ENCODE measurements at places on chromosomes 11 and 22.
A peak's percentile ranks its signal among the peaks of the same experiment; 100 is the strongest.

DNA sequence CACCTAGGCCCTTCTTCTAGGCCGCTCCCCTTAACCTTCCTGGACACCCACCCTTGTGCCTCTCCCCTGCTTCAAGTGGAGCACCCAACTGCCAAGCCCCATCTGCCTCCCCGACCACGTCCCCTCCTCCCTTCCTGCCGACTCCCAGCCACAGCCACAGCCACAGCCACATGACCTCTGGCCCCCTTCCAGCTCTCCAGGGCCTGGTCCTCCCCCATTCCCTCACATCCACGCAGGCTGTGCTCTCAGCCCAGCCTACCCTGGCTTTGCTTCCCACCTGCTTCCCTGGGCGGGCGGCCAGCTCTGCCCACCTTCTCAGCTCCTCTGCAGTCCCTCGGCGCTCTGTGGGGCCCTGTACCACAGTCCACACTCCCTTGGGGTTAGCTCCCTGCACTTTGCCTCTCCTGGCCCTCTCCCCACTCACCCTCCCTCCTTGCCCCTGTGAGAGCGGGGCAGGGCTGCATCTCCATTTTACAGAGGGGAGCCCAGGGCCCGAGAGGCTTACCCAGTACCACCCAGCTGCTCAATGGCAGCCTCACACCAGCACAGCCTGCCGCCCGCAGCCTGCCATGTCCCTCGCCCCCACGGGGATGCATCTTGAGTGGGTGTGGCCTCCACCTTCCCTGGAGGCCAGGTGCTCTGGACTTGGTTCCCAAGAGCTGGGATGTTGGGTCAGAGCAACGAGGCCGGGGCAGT is 20.3 kb downstream of the PARVG start:
- peak; percentile 57 for DNase-seq

DNA sequence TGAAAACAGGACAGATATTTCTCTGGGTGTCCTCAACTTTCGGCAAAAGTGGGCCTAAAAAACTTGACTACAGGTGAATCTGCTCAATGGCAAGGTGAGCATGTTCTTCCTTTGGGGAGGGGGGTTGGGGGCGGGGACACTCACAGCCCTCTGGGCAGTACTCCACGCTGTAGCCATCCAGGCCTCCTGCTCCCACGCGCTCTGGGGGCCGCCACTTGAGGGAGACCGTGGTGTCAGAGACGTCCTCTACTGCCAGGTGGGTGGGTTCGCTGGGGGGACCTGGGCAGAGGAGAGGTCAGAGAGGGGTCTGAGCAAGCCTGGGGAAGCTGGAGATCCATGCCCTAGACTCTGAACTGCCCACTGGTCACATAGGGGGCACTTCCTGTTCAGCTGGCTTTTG is 16.8 kb downstream of the MYBPC3 start:
- DNase-seq: no peak

- no peak for DNase-seq
Measured at GRCh38 chr11:22787055-22787454, 42.5 kb downstream of the SVIP start.

DNA sequence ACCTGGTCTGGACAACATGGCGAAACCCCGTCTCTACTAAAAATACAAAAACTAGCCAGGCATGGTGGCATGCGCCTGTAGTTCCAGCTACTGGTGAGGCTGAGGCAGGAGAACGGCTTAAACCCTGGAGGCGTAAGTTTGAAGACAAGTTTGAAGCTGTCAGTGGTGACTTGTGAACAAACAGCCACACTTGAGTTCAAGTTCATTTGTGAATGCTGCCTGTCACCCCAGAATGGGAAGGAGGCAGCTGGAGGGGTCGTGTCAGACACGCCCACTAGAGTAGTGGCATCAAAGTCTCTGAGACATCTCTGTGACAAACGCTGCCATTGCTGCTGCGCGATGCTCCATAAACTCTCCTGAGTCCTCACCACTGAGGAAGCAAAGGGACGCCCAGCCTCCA is 74.2 kb downstream of the DGCR2 start:
- DNase-seq: no peak

- DNase-seq: no peak
Measured at GRCh38 chr11:122248131-122248530, 132.1 kb upstream of the BLID start.

GRCh38 chr22:19991645-19992451 is 24.8 kb downstream of the ARVCF start:
- DNase-seq: no peak

- no peak for DNase-seq
Measured at GRCh38 chr11:19526119-19526518, 186.5 kb upstream of the NAV2 start.

DNA sequence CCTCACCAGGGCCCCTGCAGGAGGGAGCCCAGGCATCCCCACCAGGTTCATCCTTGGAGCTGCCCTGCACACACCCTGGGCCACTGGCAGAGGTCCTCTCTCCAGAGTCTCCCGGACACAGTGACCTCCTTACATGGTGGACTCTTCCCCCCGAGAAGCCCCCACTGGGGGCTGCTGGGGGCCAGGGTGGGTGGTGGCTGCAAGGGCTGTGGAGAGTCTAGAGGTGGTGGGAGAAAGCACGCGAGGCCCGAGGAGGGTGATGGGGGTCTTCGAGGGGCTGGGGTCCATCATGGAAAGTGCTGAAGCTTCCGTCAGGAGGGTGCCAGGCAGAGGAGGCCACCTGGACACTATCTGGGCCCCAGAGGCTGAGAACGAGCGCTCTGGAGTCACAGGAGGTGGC is 17.6 kb downstream of the PGA5 start:
- no peak for DNase-seq

GRCh38 chr11:96228473-96228891 is 114.5 kb downstream of the MAML2 start:
- peak; percentile 76 for DNase-seq

GRCh38 chr22:21034989-21035388 is 2.6 kb upstream of the SLC7A4 start:
- no peak for DNase-seq

DNA sequence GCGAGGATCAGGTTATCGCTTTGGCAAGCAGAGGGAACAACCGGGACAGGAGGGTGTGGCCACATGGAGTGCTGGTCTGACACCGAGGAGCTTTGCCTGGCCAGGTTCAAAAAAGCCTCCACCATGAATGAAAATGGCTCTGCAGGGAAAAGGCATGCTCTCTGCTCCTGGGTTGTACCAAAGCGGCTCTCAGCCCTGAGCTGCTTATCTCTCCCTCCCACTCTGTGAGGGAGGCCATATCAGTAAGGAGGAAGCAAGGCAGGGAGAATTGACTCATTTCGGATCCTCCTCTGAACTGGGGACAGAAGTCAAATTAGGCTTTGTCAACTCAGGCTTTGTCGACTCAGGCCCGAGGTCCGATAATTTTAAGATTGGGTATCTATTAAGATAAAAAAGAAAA is 82.9 kb upstream of the CRTAM start:
- DNase-seq: no peak

DNA sequence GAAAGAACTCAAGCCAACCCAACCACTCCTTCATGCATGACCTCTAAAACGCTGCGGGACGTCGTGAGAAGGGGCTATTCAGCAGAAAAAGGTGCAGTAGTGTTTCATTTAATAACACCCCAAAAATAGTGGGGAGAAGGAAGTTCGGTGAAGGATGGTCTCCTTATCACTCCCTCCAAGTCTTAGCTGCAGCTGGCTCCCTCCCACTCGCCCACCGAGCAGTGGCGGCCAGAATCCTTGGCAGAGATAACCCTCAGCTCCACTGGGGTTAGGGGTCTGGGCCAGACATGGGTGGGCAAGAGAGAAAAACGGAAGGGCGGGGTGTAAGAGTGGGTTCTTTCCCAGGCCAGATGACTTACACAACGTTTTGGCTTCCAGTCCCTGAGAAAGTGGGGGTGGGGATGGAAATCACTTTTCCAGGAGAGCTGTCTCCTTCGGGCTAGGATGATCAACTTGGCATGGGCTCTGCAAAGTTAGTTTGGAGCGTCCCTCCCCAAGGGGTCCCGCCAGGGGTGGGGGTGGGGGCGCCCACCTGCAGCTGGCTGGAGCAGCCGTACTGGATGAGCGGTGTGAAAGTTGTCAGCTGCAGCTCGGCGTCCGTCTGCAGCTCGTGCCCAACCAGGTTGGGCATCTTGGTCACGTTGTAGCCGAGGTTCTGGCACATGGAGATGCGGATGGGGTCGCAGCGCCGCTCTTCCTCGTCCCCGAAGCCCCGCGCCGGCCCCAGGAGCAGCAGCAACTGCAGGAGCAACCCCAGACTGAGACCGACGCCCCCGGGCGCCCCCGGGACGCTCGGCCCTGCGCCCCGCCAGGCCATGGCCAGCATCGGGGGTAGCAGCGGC is 705 bp downstream of the FZD4 start:
- DNase-seq: peak; percentile 65

GRCh38 chr11:111186308-111186915 is 59.1 kb upstream of the POU2AF2 start:
- DNase-seq: no peak

GRCh38 chr11:111937844-111938243 is 701 bp downstream of the DIXDC1 start:
- DNase-seq: no peak

DNA sequence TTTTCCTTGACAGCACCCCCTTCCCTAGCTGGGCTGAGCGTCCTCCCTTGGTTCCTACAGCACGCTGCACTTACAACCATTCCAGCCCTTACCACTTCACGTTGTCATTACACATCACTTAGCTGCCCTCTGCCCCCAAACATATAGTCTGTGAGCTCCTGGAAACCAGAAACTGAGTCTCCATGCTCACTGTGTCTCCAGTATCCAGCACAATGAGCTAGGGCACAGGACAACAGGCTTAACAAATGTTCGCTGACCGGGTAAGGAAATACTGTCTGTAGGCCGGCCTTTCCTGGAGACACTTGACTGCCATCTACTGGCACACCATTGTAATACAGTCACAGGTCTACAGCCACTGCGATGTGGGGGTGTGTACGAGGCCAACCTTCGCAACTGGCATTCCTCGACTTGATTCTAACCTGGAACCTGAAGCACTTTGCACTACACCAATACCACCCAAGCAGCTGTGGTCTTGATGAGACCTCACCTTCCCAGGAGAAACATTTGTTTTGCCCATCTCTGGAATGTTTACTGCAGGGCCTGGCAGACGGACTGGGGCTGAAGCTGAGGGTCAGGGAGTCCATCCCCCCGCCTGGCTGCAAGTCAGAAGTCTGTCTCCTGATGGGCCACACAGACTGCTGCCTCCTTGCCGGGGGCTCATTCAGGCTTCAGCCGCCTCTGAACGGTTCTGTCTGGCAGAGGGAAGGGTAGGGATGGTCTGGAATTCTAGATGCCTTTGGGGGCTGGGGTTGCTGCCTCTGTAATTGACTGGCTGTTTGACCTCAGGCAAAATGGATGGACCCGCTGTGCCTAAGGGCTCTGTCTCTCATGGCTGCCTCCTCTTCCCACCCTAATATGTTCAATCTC is 72.0 kb downstream of the SYN3 start:
- DNase-seq: peak; percentile 76

- no peak for DNase-seq
Measured at GRCh38 chr11:121449123-121449522, 3.0 kb upstream of the SORL1 start.

DNA sequence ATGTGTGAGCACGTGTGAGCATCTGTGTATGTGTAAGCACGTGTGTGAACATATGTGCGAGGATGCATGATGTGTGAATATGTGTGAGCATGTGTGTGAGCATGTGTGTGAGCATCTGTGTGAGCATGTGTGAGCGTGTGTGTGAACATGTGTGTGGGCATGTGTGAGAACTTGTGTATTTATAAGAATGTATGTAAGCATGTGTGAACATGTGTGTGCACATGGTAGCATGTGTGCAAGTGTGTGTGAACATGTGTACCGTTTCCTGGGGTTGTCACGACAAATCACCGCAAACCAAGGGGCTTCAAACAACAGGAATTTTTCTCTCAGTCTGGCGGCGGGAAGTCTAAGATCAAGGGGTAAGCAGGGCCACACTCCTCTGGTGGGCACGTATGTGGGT is 238.3 kb downstream of the CTTN start:
- no peak for DNase-seq

- no peak for DNase-seq
Measured at GRCh38 chr11:35324183-35324886, 95.0 kb downstream of the SLC1A2 start.

GRCh38 chr22:17262976-17263375 is 43.7 kb upstream of the ADA2 start:
- no peak for DNase-seq

GRCh38 chr11:81245791-81246190 is 1487.9 kb downstream of the FAM181B start:
- DNase-seq: no peak

GRCh38 chr22:29751669-29752068 is 15.1 kb downstream of the ZMAT5 start:
- DNase-seq: no peak

DNA sequence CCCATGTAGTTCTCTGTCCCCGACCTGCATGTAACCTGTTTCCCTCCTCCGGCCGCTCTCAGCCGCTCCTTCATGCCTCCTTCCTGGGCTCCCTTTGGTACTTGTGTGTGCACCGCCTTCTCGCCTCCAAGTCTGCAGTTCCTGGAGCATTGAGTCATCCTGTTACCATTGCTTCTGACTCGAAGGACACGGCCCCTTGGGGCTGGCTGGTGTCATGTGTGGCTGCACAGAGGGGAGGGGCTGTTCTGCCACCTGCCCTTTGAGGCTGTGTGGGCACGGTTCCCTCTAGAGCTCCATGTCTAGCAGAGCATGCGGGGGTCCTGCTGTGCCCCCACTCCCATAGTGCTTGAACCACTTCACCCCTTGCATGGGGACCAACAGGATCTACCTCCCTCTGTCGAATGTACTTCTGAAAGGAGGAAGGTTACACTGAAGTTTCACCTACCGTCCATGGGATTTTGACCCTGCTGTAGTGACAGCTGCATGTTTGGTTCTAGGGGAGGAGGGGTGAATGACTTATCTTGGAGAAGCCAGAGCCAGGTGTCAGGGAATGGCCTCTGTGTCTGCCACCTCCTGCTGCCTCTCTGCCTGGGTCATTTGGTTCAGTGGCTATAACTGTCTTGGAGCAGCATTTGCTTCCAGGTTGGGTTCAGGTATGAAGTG is 39.6 kb downstream of the BCR start:
- no peak for DNase-seq

GRCh38 chr11:115721296-115721995 is 217.2 kb upstream of the CADM1 start:
- no peak for DNase-seq

GRCh38 chr22:17562906-17563870 is at the start of gene SLC25A18:
Gene SLC25A18 (plus strand): TSS chr22:17563498. CDS start chr22:17579945, 16,447 bp downstream.
- no peak for DNase-seq

- DNase-seq: no peak
Measured at GRCh38 chr11:12789596-12790215, 115.5 kb downstream of the TEAD1 start.

- no peak for DNase-seq
Measured at GRCh38 chr11:112179601-112180000, 4.3 kb downstream of the BCO2 start.

DNA sequence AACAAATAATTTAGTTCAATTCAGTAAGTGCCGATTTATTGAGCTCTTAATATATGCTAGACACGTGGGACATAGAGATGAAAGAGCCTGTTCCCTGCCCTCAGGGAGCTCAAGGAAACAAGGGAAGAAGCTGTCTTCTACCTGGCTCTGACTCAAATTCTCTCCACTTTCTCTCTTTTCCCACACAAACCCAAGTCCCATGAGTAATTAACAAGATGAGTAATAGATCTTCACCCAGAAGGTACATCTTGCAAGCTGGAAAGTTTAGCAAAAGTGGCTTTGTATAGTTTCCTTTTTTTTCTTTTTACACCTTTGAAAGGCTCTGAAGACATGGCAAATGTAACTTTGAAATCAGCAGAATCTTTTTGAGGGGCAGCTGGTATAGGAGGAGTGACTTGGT is 48.2 kb upstream of the CHST1 start:
- no peak for DNase-seq

- DNase-seq: peak; percentile 88
Measured at GRCh38 chr22:46053563-46054090, 76.7 kb upstream of the WNT7B start.

Measured in sciatic nerve (tissue), 2 donors.